ENCODE measurements at places on chromosomes 3 and 15. TPM values are rescaled to one million over a fixed set of nuclear protein-coding genes. Genes with fewer than 3 reads are reported as not detected.

Gene GOLGA6L7
- not detected for total RNA-seq

Gene GPR149
- total RNA-seq, result not detected

Gene TPRA1
- 31.0 TPM for total RNA-seq

Gene HPS3
- 17.8 TPM for total RNA-seq
